ENCODE measurements at places on chromosomes 3 and 15.

GRCh38 chr15:52291204-52291603, 4.4 kb downstream of the MYO5C start:
- DNase-seq: no peak

DNA sequence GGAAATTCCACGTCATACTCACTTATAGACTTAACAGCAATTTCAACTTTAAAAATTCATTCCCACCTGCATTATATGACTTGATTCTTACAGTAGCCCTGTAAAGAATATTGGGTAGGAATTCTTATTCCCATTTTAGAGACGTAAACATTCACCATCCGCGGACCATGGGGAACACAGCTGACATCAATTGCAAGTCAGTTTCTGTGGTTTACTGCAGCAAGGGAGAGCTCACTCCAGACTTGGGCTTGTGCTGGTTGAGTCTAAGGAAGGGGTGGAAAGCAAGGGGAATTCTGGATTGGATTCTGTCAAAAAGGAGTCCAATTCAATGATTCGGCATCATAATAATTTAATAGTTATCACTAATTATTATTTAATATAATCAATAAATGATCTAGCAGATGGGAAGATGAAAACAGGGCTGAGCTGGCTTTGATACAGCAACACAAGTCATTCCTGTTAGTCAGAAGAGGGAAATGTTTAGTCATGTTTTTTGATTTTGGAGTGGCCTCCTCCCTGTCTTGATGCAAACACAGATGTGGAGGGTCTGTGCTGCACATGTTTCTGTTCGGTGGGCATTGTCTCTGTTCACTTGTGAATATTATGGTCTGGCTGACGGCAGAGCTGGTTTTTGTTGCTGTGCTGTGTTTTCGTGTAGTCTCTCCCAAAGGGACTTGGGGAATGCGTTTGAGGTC, 9.7 kb downstream of the LIPC start:
- DNase-seq: no peak

DNA sequence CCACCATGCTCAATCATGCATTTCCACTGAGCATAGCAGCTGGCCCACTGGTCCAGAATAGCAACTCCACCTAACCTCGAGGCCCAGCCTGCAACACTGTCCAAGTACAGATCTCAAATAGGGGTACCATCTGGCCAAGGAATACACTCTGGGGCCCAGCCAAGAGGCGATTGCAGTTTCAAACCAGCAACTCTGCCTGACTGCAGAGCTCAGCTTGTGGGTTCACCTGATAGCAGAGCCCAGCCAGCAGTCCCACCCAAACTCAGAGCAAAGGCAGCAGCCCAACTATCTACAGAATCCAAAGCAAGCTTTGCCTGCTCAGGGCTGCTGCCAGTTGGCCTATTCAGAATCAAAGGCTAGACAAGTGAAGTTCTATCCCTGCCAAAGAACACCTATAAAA, 30.5 kb downstream of the POLQ start:
- DNase-seq: peak; percentile 36

DNA sequence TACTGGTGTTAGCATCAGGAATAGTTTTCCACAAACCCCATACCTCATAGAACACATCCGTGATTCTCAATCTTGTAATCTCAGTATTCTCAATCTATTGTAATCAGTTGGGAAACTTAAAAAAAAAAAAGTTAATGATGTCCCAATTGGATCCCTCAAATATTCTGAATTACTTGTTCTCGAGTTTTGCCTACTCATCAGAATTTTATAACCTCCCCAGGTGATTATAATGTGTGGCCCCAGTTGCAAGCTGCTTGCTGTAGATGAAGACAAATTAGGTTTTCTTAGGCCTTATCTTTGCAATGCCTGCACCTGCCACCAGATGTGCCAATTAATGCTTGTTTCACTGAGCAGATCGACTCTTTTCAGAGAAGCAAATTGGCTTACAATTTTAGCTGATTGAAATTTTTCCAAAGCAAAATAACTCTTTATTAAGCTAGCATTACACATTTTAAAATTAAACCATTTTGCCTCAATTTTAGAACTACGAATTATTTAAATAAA, 19.0 kb upstream of the DIPK2A start:
- DNase-seq: no peak

- DNase-seq: no peak
Observed at GRCh38 chr15:31260646-31261265, 65.9 kb upstream of the KLF13 start.

DNA sequence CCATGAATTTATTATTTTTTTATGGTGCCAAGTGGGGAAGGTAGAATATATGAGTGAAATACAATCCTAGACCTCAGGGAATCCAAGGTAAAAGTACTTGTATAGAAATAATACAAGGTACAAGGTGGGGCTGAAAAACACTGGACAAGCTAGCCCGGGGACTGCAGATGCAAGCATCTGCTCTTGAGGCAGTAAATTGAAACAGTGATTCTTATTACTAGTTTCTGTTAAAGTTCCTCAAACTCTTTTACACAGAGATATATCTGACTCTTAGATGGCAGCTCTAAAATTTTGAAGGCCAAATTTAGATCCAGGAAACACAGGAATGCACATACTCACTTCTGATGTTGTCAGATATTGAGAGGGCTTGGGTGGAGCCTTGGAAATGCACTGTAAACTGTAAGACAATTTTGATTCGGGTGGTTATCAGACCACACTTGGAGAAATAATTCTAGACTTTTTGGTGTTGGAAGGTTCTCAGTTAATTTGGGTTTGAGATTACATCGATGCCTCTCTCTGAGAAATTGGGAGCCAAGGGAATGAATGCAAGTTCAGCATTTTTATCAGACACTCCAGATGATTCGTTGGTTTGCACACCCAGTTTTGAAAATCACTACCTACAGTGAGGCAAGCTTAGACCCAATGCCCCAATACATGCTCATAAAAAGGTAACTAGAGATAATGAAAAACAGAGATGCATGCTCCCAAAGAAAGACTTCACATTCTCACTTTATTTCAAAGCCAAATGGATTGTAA, 7.3 kb downstream of the TP63 start:
- DNase-seq: no peak

DNA sequence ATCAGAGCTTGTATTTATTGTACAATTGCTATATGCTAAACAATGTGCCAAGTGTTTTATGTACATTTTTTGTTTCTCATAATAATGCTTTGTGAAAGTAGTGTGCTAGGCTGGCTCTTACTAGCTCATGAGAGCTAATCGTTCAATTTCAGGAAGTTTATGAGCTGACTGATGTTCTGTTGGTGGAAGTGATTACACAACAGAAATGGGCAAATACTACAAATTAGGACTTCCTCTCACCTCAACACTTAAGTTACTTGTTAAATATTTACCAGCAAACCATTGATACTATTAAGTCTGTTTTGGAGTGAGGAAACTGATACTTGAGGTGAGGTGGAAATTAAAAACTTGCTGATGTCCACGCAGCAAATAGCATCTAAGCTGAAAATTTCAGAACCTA, 32.3 kb downstream of the SLC9C1 start:
- no peak for DNase-seq

DNA sequence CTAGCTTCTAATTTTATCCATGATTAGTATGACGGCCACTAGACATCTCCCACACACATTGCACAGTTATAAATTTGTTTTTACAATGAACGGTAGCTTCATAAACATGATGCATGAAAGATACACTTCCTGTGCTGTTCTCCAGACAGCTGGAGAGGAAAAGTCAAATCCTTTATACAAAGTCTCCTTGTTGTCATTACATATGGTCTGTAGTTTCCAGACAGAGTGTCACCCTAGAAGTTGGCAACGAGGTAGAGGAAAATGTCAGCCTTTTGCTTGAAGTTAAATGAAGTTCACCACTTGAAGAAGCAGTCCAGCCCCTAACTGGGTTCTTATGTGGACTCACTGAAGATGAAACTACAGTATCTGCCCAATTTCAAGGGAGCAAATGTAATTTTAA, 253.0 kb upstream of the P2RY1 start:
- DNase-seq: no peak

DNA sequence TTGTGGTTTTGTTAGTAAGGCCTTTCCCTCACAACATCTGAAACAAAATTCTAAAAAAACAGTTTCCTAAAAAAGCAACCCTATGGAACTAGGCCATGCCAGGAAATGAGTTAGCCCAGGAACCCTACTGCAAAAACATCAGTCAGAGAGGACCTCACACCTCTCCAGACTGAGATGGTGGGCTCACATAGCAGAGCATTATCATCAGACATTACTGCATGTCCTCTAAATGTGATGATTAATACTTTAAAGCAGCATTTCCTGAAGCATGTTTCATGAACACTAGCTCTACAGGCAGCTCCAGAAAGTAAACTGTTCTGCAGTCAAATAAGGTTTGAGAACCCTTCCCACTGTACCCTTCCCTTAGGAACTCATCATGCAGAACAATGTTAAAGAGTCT, 232.3 kb upstream of the MRPL3 start:
- DNase-seq: no peak

GRCh38 chr3:126721246-126721645, 17.2 kb downstream of the CHCHD6 start:
- DNase-seq: no peak

DNA sequence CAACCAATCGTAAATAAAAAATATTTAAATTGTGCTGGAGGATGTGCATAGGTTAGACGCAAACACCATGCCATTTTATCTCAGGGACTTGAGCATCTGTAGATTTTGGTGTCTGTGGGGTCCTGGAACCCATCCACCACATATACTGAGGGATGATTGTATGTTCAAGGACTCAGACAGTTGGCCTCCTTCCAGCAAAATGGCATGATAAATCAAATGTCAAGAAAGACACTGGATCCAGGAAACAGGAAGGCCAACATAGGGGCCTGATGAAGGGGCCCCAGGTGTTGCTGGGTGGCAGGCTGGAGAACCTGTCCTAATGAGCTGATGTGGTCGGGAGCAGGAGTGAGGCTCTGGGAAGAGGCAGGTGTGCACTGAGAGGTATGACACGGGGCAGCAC, 289.5 kb downstream of the GABRG3 start:
- DNase-seq: no peak

DNA sequence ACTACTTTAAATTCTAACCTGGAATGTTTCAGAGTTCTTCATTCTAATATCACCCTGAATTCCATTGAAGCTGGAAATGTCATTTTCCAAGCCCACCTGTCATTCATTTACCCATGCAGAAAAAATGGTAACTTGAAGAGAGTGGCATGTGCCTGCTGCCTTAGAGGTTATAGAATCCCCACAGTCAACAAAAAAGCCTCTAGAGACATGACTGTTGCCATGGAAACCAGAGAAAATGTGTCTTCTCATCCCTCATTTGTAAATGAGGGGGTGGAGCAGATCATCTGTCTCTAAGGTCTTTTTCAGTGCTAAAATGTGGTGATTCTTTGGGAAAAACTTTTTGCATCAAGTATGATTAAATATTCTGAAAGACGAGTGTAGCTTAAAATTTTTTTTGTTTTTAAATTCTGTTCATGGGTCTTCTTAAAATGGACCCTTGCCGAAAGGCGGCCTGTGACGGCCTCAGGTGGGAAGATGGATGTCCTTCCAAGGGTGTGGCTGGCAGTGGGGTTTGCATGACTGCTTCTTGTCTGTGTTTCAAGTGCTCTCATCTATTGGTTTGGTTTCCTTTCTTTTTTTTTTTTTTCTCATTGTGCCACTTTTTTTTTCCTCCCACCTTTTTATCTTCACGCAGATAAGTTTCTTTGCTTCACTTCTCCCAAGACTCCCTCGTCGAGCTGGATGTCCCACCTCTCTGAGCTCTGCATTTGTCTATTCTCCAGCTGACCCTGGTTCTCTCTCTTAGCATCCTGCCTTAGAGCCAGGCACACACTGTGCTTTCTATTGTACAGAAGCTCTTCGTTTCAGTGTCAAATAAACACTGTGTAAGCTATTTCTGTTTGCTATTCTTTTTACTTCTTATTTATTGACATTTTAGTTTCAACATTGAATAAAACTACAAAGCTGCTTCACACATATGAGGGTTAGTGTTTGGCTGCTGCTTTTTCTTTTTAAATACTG, 23.0 kb downstream of the TPM1 start:
- DNase-seq: peak; percentile 52

DNA sequence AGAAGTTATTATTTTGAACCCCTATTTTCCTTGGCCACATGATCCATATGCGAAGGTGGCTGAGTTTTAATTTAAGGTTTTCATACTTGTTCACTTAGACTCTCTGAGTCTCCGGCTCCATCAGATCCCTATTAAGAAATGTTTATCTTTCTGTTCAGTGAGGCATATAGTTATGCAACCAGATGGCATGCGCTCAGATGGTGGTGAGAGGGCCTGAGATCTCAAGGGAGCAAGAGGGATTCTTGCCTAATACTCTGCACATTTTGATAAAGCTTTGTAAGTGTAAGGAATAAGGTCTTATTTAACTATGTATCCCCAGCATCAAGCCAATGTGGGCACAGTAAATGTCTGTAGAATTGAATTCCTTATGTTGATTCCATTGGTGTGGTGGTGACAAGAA, 78.9 kb upstream of the DPH6 start:
- DNase-seq: peak; percentile 59

GRCh38 chr15:67063689-67064606, 1.5 kb upstream of the SMAD3 start:
- no peak for DNase-seq

DNA sequence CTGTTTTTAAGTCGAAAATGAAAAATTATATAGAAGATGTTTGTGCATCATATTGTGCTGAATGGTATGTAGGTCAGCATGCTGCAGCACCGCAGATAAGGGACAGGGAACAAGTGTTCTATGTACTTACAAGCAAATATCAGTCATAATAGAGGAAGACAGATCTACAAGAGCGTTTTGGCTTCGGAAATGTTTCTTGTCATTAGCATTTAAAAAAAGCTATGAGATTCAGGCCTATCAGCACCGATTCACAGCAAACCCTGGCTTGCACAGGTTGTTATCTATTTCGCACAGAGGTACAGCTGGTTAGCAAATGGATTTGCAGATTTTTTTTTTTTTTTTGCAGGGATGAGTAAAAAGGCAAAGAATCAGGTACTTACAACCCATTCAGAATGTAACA, 204.2 kb upstream of the TBC1D5 start:
- no peak for DNase-seq

DNA sequence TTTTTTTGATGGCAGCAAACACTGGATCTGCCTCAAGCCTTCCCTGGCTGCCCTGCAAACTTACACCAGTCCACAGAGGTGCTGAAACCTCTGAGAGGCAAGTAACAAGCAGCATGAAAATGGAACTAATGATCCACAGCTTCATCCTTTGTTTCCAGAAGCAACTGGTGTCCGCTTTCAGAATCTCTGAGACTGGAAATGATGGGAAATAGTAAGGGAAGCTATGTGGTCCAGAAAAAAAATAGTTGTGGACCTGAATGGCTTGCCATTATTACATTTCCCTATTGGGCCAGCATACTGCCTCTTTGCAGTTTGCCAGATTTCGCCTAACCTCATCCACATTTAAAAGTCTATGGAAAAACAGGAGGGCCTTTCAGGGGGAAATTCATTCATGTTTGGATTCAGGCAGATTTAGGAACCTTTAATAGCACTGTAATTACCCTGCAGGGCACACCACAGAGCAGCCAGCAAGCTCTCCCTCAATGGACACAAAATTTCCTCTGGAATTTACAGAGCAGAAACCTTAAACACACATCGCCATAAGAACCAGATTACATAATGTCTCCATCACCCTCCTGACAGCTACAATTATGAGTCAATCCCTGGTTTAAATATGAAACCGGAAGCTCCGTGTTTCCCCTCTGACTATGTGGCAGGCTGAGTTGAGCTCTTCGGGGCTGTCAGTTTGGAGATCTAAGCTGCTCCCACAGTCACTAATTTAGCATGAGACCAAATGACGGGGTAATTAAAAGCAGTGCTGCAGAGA, 134.4 kb downstream of the TMCO5A start:
- peak; percentile 56 for DNase-seq
